DMS79 (cell line): ENCODE measurements at places on chromosomes 3 and 15.

- no peak for DNase-seq
These were observed 10.5 kb upstream of the C3orf49 start for GRCh38 chr3:63808633-63809032.

DNA sequence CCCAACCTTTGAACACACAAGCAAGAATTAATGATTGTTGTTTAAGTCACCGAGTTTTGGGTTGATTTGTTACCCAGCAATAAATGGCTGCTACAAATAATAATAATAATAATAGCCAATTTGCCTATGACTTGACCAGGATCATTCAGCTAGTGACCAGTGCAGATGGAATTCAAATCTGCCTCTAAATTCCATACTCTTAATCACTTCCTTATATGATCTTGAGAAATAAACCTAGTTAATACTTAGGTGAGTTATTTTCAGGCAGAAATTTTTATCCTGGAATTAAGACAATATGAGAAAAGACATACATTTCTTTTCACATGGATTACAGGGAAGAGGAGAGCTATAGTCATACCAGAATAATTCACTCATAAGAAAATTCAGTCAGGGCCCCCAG is 116.0 kb upstream of the GALNT15 start:
- DNase-seq, result no peak

GRCh38 chr3:123376451-123377242 is 72.2 kb downstream of the ADCY5 start:
- no peak for DNase-seq

- no peak for DNase-seq
These were observed 42.1 kb downstream of the IGF1R start for GRCh38 chr15:98690272-98690950.

GRCh38 chr3:148197061-148197460 is 500.6 kb upstream of the AGTR1 start:
- DNase-seq, result no peak

- no peak for DNase-seq
These were observed 136.0 kb downstream of the MECOM start for GRCh38 chr3:169527507-169527906.

DNA sequence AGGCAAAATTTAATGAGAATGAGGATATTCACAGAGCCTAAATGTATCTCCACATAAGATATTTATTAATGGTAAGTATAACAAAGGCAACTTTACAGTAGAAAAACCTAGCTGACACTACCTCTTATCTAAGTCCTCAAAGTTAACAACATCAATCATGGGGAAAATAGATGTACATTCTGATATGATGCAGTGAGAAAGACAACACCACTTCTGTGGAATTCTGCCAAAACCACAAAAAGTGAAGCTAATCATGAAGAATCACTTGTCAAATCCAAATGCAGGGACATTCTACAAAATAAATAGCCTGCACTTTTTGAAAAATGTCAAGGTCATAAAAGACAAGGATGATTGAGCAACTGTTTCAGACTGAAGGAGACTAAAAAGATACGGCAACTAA is 27.5 kb upstream of the EOMES start:
- DNase-seq, result no peak
